ENCODE measurements at places on chromosomes 1 and 21.
A peak's percentile ranks its signal among the peaks of the same experiment; 100 is the strongest.

DNA sequence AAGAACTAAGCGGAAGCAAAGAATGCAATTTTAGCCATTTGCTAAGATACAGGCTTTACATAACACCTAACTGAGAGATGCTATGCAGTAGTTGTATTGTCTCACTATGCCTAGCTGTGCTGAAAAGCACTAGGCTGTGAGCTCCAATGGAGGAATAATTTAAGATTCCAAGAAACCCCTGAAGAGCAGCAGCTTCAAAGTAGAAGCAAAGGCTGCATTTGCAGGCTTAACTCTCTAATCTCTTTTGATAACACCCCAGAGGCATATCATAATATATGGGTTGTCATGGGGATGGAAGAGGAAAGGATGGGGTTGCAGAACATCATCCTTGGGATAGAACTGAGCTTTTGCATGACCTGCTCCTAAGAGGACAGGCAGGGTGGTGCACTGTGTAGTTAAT lies 102.0 kb downstream of the ERG start:
- no peak for DNase-seq

DNA sequence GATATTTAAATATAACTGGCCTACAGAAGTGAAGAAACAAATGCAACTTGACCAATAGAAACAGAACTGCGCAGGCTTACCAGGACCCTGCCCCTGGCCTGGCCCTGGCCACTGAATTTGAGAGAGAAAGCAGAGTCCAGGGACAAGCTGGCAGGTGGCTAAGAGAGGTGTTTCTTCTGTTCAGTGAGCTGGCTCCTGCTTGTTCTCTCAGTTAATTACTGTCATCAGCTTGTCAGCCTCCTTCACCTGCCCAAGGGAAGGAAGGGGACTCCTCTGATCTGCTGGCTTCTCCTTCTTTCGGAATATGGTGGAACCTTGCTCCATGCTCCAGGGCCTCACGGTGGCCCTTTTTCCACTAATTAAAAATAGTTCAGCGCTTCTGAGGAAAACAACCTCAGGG lies 388.4 kb downstream of the DISC1 start:
- DNase-seq: no peak

GRCh38 chr1:89844241-89844807 lies 23.5 kb downstream of the LRRC8D start:
- no peak for DNase-seq

- no peak for DNase-seq
Measured at GRCh38 chr1:170720661-170721060, 56.7 kb downstream of the PRRX1 start.

- peak; percentile 35 for DNase-seq
Measured at GRCh38 chr1:40344597-40344996, 27.5 kb upstream of the COL9A2 start.

GRCh38 chr21:26473471-26473870 lies 99.6 kb downstream of the CYYR1 start:
- DNase-seq: no peak

- DNase-seq: no peak
Measured at GRCh38 chr1:75522389-75522788, 88.5 kb downstream of the SLC44A5 start.

DNA sequence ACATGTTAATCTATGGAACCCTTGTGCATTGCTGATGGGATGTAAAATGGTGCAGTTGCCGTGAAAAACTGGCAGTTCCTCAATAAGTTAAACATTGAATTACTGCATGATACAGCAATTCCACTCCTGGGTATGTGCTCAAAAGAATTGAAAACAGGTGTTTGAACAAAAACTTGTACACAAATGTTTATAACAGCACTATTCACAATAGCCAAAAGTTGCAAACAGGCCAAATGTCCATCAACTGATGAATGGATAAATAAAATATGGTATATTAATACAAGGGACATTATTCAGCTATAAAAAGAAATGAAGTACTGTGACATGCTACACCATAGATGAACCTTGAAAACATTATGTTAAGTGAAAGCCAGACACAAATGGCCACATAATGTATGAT lies 17.7 kb upstream of the SRSF10 start:
- DNase-seq: no peak

- DNase-seq: no peak
Measured at GRCh38 chr1:43585557-43585956, 54.9 kb downstream of the PTPRF start.

DNA sequence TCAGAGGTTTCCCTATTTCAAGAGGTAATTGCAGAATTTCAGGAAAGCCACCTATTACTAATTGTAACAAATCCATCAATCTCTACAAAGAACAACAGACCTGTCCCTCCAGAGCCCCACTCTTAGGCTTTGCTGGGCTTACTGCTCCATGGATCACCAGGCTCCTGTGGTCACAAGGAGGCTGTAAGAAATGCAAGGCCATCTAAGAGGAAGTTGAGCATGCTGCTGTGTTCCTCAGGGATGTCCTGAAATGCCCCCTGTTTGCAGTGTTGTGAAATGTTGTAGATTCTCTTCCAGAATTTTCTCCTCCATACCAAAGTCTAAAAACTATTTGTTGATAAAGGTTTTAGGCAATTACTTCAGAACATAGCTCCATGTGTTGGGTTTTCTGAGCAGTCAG lies 24.4 kb upstream of the DUSP23 start:
- no peak for DNase-seq

- DNase-seq: no peak
Measured at GRCh38 chr1:27015260-27015659, 2.6 kb upstream of the TENT5B start.

DNA sequence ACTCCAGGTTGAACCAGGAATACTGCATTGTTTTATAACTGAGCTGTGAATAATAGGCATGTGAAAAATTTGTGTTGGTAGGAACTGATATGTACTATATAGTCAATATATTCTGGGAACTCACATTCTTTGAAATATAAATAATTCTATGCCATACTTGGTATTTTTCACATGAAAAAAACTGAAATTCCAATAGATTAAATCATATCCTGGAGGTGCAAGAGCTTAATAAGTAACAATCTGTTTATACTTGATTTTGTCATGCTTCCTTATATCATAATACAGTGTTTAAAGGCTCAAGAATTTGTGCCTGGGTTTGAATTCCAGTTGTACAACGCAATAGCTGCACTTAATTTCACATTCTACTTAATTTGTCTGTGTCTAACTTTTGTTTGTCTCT lies 387.0 kb downstream of the USP25 start:
- DNase-seq: no peak

- DNase-seq: no peak
Measured at GRCh38 chr1:78375996-78376395, 114.8 kb upstream of the PTGFR start.

DNA sequence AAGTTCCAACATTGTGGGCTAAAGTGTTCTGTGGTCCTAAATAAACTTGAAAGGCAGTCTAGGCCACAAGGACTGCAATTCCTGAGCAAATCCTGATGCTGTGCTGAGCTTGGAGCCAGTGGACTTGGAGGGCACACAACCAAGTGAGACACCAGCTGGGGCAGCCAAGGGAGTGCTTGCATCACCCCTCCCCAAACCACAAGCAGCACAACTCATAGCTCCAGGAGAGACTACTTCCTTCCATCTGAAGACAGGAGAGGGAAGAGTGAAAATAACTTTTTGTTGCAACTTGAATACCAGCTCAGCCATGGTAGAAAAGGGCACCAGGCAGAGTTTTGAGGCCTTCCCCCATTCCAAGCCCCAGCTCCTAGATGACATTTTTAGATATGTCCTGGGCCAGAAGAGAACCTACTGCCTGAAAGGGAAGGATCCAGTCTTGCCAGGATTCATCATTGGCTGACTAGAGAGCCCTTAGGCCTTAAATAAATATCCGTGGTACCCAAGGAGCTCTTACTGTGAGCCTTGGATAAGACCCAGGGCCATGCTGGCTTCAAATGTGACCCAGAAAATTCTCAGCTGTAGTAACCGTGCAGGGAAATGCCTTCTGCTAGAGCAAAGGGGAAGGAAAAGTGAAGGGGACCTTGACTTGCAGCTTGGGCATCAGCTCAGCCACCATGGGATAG lies 35.4 kb upstream of the LRRC8B start:
- no peak for DNase-seq

DNA sequence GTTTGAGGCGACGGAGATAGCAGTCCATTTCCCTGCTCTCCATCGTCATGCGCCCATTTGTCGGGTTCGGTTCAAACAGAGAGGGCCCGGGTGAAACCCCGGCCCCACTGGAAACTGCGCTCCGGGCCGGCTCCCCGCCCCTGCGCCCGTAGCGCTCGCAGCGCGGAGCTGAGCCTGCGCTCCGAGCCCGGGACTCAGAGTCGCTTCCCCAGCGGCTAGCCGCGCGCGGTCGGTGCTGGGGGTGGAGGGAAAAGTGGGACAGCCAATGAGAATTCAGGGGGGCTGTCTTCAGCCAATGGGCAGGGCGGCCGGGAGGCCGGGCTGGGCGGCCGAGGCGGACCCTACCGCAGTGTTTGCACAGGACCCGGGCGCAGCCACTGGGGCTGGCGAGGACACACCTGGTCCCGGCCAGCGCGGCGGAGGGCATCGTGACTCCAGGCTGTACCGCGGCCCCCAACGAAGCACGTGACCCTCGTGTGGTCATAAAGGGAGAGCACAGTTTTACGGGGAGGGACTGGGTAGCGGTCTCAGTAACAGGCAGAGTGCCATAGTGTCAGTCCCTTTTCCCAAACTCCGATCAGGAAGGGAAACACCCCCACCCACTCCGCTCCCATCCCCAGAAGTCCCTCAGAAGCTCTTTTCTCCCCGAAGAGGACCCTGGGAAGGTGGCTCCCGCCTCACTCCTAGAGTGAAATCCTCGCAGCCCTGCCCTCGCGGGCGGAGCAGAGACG lies at the start of gene INKA2:
INKA2 (minus strand) TSS at position 202 of the 731 bp plus-strand sequence; CDS start at position 49, 153 bp downstream.
- DNase-seq: peak; percentile 73

DNA sequence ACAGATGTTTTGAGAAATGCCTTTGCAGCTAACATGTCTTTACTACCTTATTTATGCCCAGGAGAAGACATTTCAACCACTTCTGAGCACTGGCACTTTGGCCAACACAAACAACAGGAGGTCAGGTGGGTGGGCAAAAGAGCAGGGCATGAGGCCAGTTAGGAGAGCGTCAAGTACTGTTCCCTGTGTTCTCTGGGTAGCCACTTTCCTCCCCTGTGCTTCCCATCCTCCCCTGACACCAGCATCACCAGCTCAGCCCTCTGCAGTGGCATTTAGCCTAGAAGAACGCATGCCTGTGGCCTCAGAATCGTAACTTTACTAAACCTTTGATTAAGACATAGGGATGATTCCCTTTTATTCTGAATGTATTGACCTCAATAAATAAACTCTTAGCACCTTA lies 18.3 kb downstream of the BTG2 start:
- DNase-seq: no peak

DNA sequence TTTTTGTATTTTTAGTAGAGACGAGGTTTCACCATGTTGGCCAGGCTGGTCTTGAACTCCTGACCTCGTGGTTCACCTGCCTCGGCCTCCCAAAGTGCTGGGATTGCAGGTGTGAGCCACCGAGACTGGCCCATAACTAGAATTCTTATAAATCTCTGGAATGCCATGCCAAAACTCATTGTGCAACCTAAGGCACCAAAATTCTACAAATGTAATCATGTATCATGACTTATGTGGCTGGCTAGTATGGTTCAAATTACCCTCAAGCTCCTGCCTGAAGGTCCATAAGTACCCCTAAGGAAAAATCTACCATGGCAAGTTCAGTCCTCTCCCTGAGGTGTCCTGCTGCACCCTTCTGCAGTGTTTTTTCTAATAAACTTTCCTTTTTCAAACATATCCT lies 63.8 kb upstream of the CSF1 start:
- no peak for DNase-seq

GRCh38 chr21:29193072-29193471 lies 62.6 kb downstream of the MAP3K7CL start:
- DNase-seq: no peak

DNA sequence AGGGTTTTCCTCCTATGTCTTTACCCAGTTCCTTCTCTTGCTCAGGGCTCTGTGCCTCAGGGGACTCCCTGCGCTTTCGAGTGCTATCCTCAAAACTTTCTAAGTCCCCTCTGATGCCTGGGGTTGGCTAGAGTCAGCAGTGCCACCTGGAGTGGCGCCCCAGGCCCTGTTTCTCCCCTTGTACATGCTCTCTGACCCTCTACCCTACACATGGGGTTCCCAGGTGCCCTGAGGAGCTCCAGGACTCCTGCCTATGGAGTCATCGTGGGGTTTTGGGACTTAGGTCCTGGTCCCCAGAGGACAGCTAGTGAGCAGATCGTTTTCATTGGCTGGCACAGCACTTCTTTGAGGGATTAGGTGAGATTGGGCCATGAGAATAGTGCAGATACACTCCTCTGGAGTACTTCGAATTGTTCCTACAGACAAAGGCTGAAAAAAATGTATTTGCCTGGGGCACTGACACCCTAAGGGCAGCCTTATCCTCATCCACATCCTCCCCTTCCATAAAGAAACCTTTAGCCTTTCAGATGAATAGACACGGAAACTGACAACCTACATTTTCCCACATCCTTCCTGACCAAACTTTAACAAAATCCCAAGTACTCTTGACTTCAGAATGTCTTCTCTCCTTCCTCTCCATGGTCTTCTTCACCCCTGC lies 41.5 kb downstream of the LGR6 start:
- DNase-seq: no peak

DNA sequence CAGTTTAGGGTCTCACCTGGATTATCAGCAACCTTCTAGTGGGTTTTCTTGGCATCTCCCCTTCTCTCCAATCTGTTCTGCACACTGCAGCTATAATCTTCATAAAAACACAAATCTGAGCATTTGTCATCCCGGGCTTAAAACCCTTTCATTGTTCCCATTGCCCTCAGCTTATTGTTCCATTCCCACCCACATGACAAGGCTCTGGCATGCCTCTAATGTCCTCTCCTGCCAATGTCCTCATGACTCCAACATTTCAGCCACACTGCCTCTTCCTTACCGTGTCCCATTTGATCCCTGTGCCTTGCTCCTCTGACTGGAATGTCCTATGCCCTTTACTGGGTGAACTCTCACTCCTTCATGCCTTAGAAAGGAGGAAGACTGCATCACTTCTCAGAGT lies 7.5 kb upstream of the DPH2 start:
- no peak for DNase-seq

DNA sequence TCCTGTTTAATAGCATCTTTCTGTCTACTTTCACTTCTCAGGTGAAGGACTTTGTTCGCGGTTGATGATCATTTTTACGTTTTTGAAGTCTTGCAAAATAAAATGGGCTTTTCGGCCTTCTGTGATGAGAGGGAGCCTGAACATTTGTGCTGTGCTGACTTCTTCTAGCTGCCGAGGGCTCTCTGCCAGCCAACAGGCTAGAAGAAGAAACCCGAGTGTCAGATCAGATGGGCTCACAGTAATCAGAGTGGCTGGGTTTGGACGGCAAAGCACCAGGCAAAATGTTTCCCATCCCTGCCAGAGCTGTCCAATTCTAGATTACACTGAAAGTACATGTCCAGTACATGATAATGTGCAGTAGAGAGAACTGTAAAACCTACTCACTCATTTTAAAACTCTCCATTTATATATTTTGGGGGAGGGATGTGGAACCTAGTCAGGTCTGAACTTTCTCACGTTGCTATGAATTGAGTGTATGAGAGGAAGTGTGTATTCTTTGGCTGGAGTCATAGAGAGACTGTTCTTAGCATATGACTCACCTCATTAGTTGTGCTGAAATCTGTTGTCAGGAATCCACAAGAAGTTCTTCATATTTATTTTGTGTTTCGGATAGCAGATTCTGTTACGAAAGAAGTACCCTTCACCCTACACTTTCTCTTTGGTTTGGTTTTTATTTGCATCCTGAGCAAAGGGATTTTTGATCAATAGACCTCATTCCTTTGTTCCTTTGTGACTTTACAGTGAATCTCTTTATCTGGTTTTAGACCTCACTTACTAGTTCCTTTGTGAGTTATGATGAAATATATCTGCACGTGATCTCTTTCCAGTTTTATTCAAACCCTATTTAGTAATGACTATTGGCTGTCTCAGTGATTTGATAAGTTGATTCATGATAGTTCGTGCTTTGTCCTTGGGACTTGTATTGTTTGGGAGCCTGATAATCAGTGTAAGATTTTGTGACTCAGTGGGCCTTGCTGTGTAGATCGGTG lies 4.8 kb downstream of the ATP1A1 start:
- DNase-seq: peak; percentile 72
